Tibial nerve (tissue), 4 donors: ENCODE measurements at places on chromosomes 11 and 22. TPM values are rescaled to one million over a fixed set of nuclear protein-coding genes. Genes with fewer than 3 reads are reported as not detected.

Gene PVALB
- total RNA-seq: not detected

- H3K36me3 ChIP-seq: no peaks in the 10 kb centered on the region
- no peaks in the 10 kb centered on the region for H3K27me3 ChIP-seq
- H3K27ac ChIP-seq: no peak overlapping the region
- no peaks in the 10 kb centered on the region for H3K4me1 ChIP-seq
- no peak overlapping the region for H3K4me3 ChIP-seq
These were observed 20.3 kb upstream of the ZC3H12C start for GRCh38 chr11:110072930-110073329.

DNA sequence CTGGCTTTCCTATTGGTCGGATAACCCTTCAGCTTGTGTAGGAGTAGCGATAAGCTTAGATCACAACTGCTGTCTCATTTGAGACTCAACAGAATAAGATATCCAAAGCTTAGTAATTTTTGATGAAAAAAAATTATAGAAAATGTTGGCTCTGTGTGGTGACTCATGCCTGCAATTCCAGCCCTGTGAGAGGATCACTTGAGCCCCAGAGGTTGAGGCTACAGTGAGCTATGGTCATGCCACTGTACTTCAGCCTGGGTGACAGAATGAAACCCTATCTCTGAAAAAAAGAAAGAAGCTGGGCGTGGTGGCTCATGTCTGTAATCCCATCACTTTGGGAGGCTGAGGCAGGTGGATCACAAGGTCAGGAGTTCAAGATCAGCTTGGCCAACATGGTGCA lies 55.6 kb upstream of the RRM1 start:
- H3K27ac ChIP-seq: no peak overlapping the region
- peaks cover 11% of the 10 kb centered on the region for H3K4me1 ChIP-seq
- no peak overlapping the region for H3K4me3 ChIP-seq
- no peaks in the 10 kb centered on the region for H3K36me3 ChIP-seq
- DNase-seq: no peak

DNA sequence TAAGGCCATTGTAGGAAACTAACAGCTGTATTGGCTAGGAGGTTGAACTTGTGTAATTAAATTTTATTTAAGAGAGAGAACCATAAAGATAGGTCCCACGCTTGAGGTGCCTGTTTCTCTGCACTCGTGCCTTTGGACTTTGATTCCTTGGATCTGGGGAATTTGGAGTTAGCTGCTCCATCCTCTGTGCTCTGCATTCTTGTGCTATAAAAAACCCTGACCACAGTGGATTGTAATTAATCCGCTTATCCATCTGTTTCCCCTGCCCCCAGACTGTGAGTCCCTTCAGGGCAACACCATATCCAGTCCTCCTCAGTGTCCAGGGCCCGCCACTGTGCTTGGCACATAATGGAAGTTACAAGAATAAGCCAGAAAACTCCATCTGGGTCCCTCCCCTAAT lies 169.8 kb downstream of the SPON1 start:
- no peaks in the 10 kb centered on the region for H3K4me1 ChIP-seq
- no peak for DNase-seq
- no peaks in the 10 kb centered on the region for H3K36me3 ChIP-seq
- no peak overlapping the region for H3K27ac ChIP-seq
- no peaks in the 10 kb centered on the region for H3K27me3 ChIP-seq
- no peak overlapping the region for H3K4me3 ChIP-seq

GRCh38 chr11:2778630-2779498 lies 79.1 kb upstream of the KCNQ1OT1 start:
- peak; percentile 42 for DNase-seq
- H3K4me1 ChIP-seq: peaks cover 13% of the 10 kb centered on the region
- no peaks in the 10 kb centered on the region for H3K27me3 ChIP-seq

Gene OR56A1
- not detected for total RNA-seq

GRCh38 chr22:24427500-24428164 lies at the start of gene ADORA2A:
Gene ADORA2A (plus strand): TSS chr22:24427599. CDS start chr22:24433405, 5,806 bp downstream.
- H3K27ac ChIP-seq: no peak within 1 kb of the TSS
- no peak for DNase-seq
- H3K36me3 ChIP-seq: no peaks in the 10 kb centered on the region
- H3K4me1 ChIP-seq: no peaks in the 10 kb centered on the region

DNA sequence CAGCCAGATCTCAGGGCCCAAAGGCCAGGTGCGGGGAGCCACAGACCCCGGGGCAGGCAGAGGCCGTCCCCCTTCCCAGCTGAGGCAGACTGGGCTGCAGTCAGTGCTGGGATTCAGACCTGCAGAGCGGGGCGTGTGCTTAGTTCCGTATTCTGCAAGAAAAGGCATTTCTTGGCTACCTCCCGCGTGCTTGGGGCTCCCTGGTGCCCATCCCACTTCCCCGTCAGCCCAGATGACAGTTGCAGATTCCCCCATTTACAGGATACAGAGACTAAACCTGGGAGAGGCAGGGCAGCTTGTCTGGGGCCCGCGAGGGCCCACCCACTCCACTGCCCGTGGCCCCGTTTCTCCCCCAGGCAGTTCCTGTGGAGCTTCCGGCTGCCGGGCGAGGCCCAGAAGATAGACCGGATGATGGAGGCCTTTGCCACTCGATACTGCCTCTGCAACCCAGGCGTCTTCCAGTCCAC lies 18.3 kb downstream of the CYTH4 start:
- H3K27me3 ChIP-seq: no peaks in the 10 kb centered on the region
- H3K4me3 ChIP-seq: no peak overlapping the region
- H3K27ac ChIP-seq: no peak overlapping the region
- H3K4me1 ChIP-seq: no peaks in the 10 kb centered on the region
- no peaks in the 10 kb centered on the region for H3K36me3 ChIP-seq
- DNase-seq: no peak

DNA sequence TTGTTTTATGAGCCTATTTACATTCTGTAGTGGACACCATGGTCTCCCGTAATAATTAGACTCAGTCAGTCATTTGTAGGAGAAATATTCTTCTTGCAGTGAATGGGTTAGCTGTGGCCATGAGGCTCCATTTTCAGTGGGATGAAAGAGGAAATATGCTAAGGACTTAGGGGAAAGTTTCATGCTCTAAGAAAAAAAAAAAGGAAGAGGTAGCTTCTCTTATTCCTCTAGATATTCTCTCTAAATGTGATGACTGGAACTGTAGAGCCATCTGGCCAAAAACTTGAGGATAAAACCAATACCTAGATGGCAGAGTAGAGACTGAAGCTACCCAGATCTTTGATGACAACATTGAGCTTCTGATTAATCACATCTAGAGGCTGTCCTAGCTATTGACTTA lies 75.8 kb upstream of the SESN3 start:
- no peak overlapping the region for H3K27ac ChIP-seq
- DNase-seq: no peak
- no peaks in the 10 kb centered on the region for H3K4me1 ChIP-seq
- no peaks in the 10 kb centered on the region for H3K27me3 ChIP-seq

Gene LRFN4
- total RNA-seq: 14.0 TPM

Gene ARFGAP2
- total RNA-seq: 180 TPM

GRCh38 chr22:35330258-35330861 lies 30.7 kb downstream of the TOM1 start:
- H3K4me1 ChIP-seq: peaks cover 4% of the 10 kb centered on the region
- H3K27me3 ChIP-seq: no peaks in the 10 kb centered on the region
- H3K27ac ChIP-seq: peak overlapping the region; percentile 57
- peak; percentile 91 for DNase-seq
- H3K4me3 ChIP-seq: no peak overlapping the region

GRCh38 chr11:16280256-16280682 lies 76.1 kb downstream of the SOX6 start:
- DNase-seq: peak; percentile 17
- peak overlapping the region; percentile 14 for H3K4me3 ChIP-seq
- H3K36me3 ChIP-seq: no peaks in the 10 kb centered on the region
- no peak overlapping the region for H3K27ac ChIP-seq
- H3K27me3 ChIP-seq: no peaks in the 10 kb centered on the region
- no peaks in the 10 kb centered on the region for H3K4me1 ChIP-seq

- DNase-seq: no peak
- H3K4me3 ChIP-seq: no peak overlapping the region
- H3K27me3 ChIP-seq: no peaks in the 10 kb centered on the region
- H3K36me3 ChIP-seq: no peaks in the 10 kb centered on the region
These were observed 60.9 kb upstream of the EED start for GRCh38 chr11:86183694-86184093.
